Upper lobe of right lung (tissue), 1 donor: ENCODE measurements at places on chromosomes 4 and X. TPM values are rescaled to one million over a fixed set of nuclear protein-coding genes. Genes with fewer than 3 reads are reported as not detected.

NPY2R gene
- total RNA-seq, result not detected

DNA sequence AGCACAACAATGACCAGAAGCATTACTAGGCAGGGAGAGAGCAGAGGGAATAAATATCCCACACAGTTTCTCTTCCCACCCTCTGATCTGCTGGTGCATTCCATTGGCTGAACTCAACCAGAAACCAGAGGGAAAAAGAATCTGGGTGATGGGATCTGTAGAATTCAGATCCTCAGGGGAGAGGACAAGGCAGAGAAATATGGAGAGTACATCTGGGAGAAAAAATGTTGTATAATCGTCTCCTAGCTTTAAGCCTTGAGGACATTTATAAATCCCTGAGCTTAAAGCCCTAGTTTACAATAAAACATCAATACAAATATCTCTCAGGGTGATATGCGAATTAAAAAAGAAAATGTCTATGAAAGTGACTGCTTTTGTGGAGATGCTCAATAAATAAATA lies 368.1 kb upstream of the MAD2L1 start:
- no peaks in the 10 kb centered on the region for H3K27me3 ChIP-seq
- no peaks in the 10 kb centered on the region for H3K4me1 ChIP-seq
- H3K27ac ChIP-seq, result no peak overlapping the region
- H3K4me3 ChIP-seq, result no peak overlapping the region
- no peak for DNase-seq

GRCh38 chr4:3041192-3042142 lies 32.9 kb downstream of the HTT-AS start:
- peak; percentile 86 for DNase-seq
- H3K4me1 ChIP-seq, result peaks cover 32% of the 10 kb centered on the region
- H3K36me3 ChIP-seq, result no peaks in the 10 kb centered on the region

DNA sequence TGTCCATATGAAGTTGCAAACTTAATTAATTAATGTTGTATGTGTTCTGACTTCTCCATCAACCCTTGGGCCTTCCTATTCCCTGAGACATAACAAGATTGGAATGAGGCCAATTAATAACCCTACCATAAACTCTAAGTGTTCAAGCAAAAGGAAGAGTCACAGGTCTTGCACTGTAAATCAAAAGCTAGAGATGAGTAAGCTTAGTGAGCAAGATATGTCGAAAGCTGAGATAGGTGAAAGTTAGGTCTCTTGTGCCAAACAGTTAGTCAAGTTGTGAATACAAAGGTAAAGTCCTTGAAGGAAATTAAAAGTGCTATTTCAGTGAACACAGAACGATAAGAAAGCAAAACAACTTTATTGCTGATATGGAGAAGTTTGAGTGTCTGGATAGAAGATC lies 58.2 kb upstream of the GPRIN3 start:
- DNase-seq, result no peak
- no peaks in the 10 kb centered on the region for H3K4me1 ChIP-seq
- H3K27me3 ChIP-seq, result no peaks in the 10 kb centered on the region

DNA sequence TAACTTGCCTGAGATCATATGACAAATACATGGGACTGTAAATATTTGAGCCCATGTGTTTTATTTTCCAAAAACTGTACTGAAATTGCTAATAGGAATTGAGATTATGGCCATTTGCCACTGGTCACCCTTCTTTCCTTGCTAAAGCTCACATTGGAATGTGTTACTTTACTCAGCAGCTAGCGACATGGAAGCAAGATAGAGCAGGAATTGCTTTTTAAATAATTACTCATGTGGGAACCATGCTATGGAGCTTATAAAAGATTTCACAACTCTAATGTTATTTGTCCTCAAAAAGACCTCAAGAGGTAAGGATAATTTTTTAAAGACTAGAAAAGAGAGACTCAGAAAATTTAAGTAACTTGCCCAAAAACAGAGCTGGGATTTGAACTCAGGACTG lies 48.8 kb upstream of the AFAP1 start:
- H3K27ac ChIP-seq, result no peak overlapping the region
- H3K27me3 ChIP-seq, result no peaks in the 10 kb centered on the region
- H3K4me1 ChIP-seq, result peaks cover 14% of the 10 kb centered on the region
- no peak overlapping the region for H3K4me3 ChIP-seq

DNA sequence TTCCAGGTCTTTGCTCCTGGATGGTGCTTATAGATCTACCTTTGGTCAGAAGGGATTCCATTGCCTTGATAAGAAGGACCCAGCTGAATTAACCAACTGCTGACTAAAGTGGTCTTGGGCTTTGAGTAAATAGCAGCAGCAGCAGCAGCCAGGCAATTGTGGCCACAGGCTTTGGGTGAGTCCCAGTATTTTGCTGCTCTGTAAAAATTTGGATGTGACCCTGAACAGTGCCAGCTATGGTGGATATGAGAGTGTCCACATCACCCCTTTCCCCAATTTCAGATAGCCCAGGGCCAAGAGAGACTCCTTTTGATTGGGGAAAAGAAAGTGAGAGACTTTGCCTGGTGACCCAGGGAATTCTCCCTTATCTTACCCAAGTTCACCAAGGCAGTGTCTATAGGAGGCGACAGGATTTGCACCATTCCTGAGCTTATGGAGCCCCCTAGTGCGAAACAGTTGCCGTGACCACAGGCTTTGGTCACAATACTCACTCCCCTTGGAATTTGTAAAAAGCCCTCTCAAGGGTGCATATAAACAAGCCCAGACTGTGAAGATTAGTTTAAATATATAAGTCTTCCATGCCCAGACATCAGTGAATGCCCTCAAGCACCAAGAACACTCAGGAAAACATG lies 518.0 kb downstream of the TMA16 start:
- H3K27me3 ChIP-seq, result no peaks in the 10 kb centered on the region
- no peak for DNase-seq
- H3K4me3 ChIP-seq, result no peak overlapping the region
- no peaks in the 10 kb centered on the region for H3K36me3 ChIP-seq

GRCh38 chr4:184599492-184600135 lies 49.6 kb downstream of the CASP3 start:
- no peak for DNase-seq
- no peaks in the 10 kb centered on the region for H3K36me3 ChIP-seq
- H3K4me1 ChIP-seq, result no peaks in the 10 kb centered on the region
- no peak overlapping the region for H3K4me3 ChIP-seq
- H3K27ac ChIP-seq, result no peak overlapping the region

DNA sequence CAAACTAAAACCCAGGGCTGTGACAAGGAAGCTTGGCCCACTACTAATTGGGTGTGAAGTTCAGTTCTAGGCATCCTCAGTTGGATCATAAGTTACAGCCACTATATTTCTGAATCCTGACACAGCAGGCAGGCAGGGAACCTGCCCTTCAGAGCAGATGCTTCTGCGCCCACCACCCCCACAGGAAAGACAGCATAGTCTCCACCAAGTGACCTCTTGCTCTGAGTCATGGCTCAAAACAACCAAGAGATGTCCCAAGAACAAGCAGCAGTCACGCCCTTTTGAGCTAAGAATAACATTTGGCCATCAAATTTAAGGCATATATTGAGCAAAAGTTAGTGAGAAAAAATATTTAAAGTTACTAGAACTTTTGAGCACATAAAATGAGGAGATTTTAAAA lies 170.7 kb upstream of the SMARCAD1 start:
- DNase-seq, result no peak
- H3K4me3 ChIP-seq, result no peak overlapping the region
- H3K27me3 ChIP-seq, result no peaks in the 10 kb centered on the region
- no peaks in the 10 kb centered on the region for H3K36me3 ChIP-seq

DNA sequence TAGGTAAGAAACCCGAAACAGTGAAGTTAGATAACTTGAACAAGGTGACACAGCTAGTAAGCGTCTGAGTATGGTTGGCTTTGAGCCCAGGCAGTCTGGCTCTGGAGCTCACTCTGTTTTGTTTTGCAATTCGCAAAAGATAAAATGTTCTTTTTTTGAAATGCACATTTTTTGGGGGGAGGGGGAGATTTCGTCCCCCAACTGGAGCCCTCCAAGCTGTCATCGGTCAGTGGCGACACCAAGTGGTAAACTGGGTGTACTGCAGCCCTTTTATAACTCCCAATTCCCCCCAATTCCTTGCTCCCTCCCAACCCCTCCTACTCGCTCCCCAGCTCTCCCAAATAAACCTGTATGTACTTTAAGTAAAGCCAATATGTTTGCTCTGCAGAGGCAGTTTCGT lies 2.8 kb upstream of the CLCN5 start:
- H3K4me1 ChIP-seq, result no peaks in the 10 kb centered on the region
- no peak overlapping the region for H3K4me3 ChIP-seq
- no peak overlapping the region for H3K27ac ChIP-seq
- DNase-seq, result no peak

LRRC66 gene
- total RNA-seq, result 0.12 TPM

ZNF711 gene
- 1.8 TPM for total RNA-seq

RNF212 gene
- total RNA-seq, result 6.9 TPM

- no peaks in the 10 kb centered on the region for H3K4me1 ChIP-seq
- H3K27ac ChIP-seq, result peak overlapping the region; percentile 32
- H3K27me3 ChIP-seq, result no peaks in the 10 kb centered on the region
- no peaks in the 10 kb centered on the region for H3K36me3 ChIP-seq
These were observed 492.1 kb downstream of the IL15 start for GRCh38 chr4:142128529-142128928.

GRCh38 chr4:17866810-17867209 lies 56.0 kb downstream of the NCAPG start:
- H3K27me3 ChIP-seq, result no peaks in the 10 kb centered on the region
- H3K4me1 ChIP-seq, result no peaks in the 10 kb centered on the region
- no peak overlapping the region for H3K27ac ChIP-seq
- H3K36me3 ChIP-seq, result no peaks in the 10 kb centered on the region

JAKMIP1 gene
- 0.64 TPM for total RNA-seq

DNAAF6 gene
- not detected for total RNA-seq

DNA sequence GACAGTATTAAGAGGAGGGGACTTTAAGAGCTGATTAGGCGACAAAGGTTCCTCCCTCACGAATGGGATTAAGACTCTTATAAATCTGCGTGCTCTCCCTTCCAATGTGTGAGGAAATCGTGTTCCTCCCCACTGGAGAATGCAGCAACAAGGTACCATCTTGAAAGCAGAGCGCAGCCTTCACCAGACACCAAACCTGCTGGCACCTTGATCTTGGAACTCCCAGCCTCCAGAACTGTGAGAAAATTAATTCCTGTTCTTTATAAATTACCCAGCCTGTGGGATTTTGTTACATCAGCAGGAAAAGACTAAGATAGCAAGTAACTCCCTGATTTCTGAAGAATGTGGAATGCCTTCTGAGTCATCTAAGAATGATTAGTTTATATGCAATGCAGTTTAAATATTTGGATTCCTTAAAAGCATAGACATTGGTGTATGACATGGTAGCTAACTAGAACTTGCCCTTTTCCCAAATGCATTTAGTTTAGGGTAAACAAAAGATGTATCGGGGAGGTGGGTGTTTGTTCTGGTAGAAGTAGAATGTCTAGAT lies 86.1 kb downstream of the USP46 start:
- no peaks in the 10 kb centered on the region for H3K27me3 ChIP-seq
- no peaks in the 10 kb centered on the region for H3K36me3 ChIP-seq
- H3K27ac ChIP-seq, result no peak overlapping the region
- no peaks in the 10 kb centered on the region for H3K4me1 ChIP-seq
- no peak for DNase-seq
- H3K4me3 ChIP-seq, result no peak overlapping the region

DNA sequence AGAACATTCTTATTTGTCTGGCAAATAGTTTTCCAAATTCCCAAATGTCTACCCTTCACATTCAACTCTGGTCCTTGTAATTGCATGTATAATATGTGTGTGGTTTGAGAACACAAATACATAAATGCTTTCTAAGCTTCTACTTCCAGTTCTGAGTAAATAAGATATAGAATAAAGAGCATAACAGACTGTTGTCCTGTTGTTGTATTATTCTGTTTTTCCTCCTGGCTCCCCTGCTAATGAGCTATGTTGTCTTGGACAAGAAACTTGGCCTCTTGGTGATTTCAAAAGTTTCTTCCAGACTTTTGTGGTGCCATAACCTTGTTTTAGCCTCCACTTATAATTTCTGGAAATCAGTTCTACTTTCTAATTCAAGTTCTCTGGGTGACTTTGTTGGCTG lies 75.3 kb upstream of the USP38 start:
- H3K27ac ChIP-seq, result no peak overlapping the region
- DNase-seq, result no peak
- H3K36me3 ChIP-seq, result no peaks in the 10 kb centered on the region
- H3K4me1 ChIP-seq, result no peaks in the 10 kb centered on the region
- H3K4me3 ChIP-seq, result no peak overlapping the region

DNA sequence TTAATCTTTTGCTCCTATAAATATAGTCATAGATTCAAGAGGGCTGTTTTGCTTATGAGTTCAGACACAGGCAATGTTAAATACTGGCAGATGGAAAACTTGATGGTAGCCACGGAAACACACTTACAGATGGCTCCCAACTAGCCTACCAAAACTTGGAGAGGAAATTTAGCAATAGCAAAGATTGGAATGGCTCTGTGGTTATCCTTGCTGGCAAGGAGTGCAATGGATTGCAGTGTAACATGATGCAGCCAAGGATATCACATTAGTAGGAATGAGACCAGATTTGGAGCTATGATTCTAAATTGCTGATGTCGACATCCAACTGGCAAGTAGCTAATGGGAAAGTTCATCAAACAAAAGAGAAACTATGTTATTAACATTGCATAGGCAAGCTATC lies 791.0 kb upstream of the DIAPH2 start:
- H3K36me3 ChIP-seq, result no peaks in the 10 kb centered on the region
- no peaks in the 10 kb centered on the region for H3K27me3 ChIP-seq
- H3K4me3 ChIP-seq, result no peak overlapping the region

DNA sequence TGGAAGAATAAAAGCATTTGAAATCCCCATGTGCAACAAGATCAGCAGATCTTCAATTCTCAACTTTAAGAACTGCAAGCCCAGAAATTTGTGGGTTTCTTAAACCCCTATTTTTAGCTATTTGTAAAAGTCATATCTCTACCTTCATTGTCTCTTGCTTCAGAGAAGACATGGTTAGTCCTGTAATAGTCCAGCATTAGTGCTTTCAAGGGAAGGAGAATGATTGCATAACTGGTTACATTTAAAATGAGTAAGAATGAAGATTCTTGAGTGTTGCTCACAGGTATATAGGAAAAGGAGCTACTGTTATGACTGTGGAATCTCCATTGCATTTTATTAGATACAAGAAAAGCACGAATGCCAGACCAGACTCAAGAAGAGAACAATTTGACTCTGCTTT lies 84.0 kb downstream of the CCSER1 start:
- no peak for DNase-seq
- H3K36me3 ChIP-seq, result no peaks in the 10 kb centered on the region
- no peaks in the 10 kb centered on the region for H3K27me3 ChIP-seq
- no peaks in the 10 kb centered on the region for H3K4me1 ChIP-seq
- no peak overlapping the region for H3K4me3 ChIP-seq
- no peak overlapping the region for H3K27ac ChIP-seq

CFAP99 gene
- not detected for total RNA-seq

GRCh38 chr4:48300004-48300403 lies 30.4 kb upstream of the TEC start:
- no peak overlapping the region for H3K27ac ChIP-seq
- no peaks in the 10 kb centered on the region for H3K27me3 ChIP-seq
- no peak overlapping the region for H3K4me3 ChIP-seq
- no peaks in the 10 kb centered on the region for H3K4me1 ChIP-seq
- no peak for DNase-seq

GRCh38 chrX:20431486-20431885 lies 164.8 kb upstream of the RPS6KA3 start:
- H3K27ac ChIP-seq, result no peak overlapping the region
- no peaks in the 10 kb centered on the region for H3K4me1 ChIP-seq
- no peaks in the 10 kb centered on the region for H3K27me3 ChIP-seq
- no peak for DNase-seq

ARHGAP10 gene
- total RNA-seq, result 26.9 TPM
